ENCODE measurements at places on chromosomes 3 and 15.

GRCh38 chr3:15458212-15458780 lies 30.9 kb downstream of the EAF1 start:
- H3K4me3 ChIP-seq = no peak overlapping the region
- H3K4me1 ChIP-seq = peaks cover 37% of the 10 kb centered on the region
- peaks cover 10% of the 10 kb centered on the region for H3K36me3 ChIP-seq
- H3K27me3 ChIP-seq = no peaks in the 10 kb centered on the region
- no peak overlapping the region for H3K27ac ChIP-seq
- DNase-seq = no peak

DNA sequence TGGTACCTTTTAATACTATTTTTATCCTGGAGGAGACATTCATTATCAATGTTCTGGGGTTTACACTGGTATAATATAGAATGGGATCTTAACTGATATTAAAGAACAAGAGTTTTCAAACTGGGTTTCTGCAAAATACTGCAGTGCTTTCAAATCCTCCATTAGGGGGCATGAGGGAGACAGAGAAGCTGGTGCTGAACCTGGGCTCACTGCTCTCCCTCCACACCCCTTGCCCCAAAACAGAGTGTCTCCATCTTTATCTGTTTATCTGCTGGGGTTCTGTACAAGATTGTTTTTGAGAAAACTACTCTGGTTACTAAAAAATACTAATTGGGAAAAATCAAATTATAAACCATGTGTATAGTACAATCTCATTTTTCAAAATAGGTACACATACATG lies 41.7 kb downstream of the CADPS start:
- H3K4me3 ChIP-seq = no peak overlapping the region
- no peaks in the 10 kb centered on the region for H3K36me3 ChIP-seq
- no peak for DNase-seq

GRCh38 chr15:70910958-70911357 lies 18.3 kb downstream of the LRRC49 start:
- DNase-seq = no peak
- H3K36me3 ChIP-seq = no peaks in the 10 kb centered on the region
- H3K4me3 ChIP-seq = no peak overlapping the region
- H3K4me1 ChIP-seq = no peaks in the 10 kb centered on the region
- no peak overlapping the region for H3K27ac ChIP-seq

GRCh38 chr3:42612217-42612616 lies 11.7 kb downstream of the NKTR start:
- peak overlapping the region; percentile 44 for H3K27ac ChIP-seq
- DNase-seq = no peak
- H3K27me3 ChIP-seq = no peaks in the 10 kb centered on the region
- peak overlapping the region; percentile 22 for H3K4me3 ChIP-seq

- H3K27me3 ChIP-seq = no peaks in the 10 kb centered on the region
- no peaks in the 10 kb centered on the region for H3K36me3 ChIP-seq
- H3K27ac ChIP-seq = no peak overlapping the region
- no peak for DNase-seq
- no peaks in the 10 kb centered on the region for H3K4me1 ChIP-seq
These were observed 545.3 kb downstream of the GBE1 start for GRCh38 chr3:81216192-81216591.

DNA sequence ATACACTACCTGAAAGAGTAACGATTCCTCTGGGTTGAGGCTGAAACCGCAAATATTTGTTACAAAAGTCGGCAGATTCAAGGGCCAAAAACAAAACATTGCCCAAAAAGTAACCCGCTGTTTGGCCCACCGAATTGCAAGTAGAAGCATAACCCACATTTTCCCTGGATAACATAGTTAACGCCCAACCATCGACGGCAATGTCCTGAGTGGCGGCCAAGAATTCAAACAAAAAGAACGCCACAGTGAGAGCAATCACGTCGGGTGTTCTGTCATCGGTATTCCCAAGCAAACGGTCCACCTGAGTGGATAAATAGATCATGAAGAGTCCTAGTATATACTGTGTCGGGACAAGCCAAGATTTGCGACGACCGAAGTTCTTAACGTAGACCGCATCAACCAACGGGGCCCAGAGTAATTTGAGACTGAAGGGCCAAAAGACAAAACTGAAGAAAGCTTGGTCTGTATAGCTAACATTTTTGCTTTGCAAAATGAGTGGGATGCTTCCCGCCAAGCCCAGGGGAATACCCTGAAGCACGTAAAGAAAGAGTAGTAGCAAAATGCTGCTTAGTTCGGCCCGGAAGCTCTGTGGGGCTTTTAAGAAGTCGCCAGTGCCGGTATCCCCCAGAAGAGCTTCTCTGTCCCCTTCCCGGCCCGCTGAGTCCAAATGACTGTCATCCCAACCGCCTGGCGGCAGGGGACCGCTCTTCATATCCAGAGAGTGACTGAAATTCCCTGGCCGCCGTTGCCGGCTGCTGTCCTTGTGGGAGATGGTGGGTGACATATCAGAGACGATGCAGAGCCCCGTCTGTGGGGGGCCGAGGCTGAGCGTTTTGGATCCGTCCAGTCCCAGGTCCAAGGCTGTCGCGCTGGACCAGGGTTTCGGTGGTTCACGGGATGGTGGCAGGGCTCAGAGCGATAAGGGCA lies 750 bp downstream of the SLC33A1 start:
- peak; percentile 4 for DNase-seq
- H3K36me3 ChIP-seq = peaks cover 22% of the 10 kb centered on the region
- peak overlapping the region; percentile 98 for H3K4me3 ChIP-seq
- H3K27me3 ChIP-seq = no peaks in the 10 kb centered on the region
- peak overlapping the region; percentile 98 for H3K27ac ChIP-seq

DNA sequence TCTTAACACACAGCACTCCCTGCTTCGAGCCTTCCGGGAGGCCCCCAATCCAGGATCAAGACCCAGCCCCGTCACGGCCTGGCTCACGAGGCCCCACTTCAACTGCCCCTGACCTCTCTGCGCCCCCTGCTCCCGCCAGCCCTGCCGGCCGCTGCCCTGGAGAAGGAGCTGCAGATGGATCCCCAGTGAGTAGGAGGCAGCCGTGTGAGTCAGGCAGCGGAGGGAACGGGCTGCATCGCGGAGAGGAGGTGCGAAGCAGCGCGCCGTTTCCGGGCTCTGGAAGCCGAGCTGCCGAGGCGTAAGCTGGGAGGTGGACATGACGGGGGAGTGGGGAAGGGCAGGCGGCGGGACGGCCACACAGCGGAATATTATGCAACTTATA lies 133.4 kb downstream of the TPRA1 start:
- peaks cover 100% of the 10 kb centered on the region for H3K27me3 ChIP-seq
- no peak overlapping the region for H3K4me3 ChIP-seq
- H3K4me1 ChIP-seq = peaks cover 10% of the 10 kb centered on the region
- no peak for DNase-seq

DNA sequence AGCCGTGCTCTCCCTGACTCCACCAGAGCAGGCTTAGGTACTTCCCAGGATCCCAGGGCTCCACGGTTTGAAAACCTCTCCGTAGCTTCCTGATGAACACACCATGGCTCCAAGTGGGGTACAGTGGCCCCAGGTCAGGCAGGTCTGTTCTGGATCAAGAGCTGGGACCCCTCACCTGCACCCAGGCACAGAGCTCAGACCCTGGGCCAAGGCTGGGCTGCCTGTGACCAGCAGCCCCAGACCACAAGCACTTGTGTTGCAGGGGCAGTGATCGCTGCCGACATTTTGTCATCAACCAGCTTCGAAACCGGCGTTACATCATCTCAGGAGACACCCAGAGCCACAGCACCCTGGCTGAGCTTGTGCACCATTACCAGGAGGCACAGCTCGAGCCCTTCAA lies 5.3 kb downstream of the SH2D7 start:
- no peak overlapping the region for H3K4me3 ChIP-seq
- no peak for DNase-seq
- no peaks in the 10 kb centered on the region for H3K36me3 ChIP-seq
- H3K27ac ChIP-seq = no peak overlapping the region

- no peaks in the 10 kb centered on the region for H3K4me1 ChIP-seq
- DNase-seq = no peak
- H3K27ac ChIP-seq = no peak overlapping the region
- no peak overlapping the region for H3K4me3 ChIP-seq
These were observed 280.3 kb downstream of the ZPLD1 start for GRCh38 chr3:102715030-102715697.

GRCh38 chr3:10002951-10003350 lies 16.3 kb upstream of the EMC3 start:
- H3K4me3 ChIP-seq = no peak overlapping the region
- no peak for DNase-seq
- no peak overlapping the region for H3K27ac ChIP-seq
- H3K4me1 ChIP-seq = peaks cover 3% of the 10 kb centered on the region
- H3K27me3 ChIP-seq = no peaks in the 10 kb centered on the region

- DNase-seq = no peak
- no peaks in the 10 kb centered on the region for H3K27me3 ChIP-seq
- H3K4me1 ChIP-seq = no peaks in the 10 kb centered on the region
These were observed 1135.1 kb downstream of the TUSC7 start for GRCh38 chr3:117844676-117845075.

GRCh38 chr3:168360993-168361392 lies 265.3 kb upstream of the GOLIM4 start:
- H3K36me3 ChIP-seq = no peaks in the 10 kb centered on the region
- DNase-seq = no peak
- H3K4me3 ChIP-seq = no peak overlapping the region
- no peaks in the 10 kb centered on the region for H3K4me1 ChIP-seq
- H3K27me3 ChIP-seq = no peaks in the 10 kb centered on the region
- no peak overlapping the region for H3K27ac ChIP-seq

DNA sequence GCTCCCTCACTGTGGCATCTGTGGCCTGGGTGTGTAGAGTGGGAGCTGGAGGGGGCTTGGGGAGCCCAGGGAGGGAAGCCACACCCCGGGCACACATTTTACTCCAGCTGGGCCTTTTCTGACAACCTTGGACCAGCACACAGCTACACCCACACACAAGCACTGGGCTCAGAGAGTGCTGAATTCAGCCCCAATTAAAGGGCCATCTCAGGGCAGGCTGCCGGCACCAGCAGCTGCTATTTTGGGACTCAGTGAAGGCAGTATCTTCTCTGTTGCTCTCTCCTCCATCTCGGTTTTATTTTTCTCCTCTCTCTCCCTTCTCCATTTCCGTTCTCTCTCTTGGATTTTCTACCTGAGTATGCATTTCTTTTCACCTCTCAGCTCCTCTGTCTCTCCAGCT lies 19.1 kb upstream of the TBC1D21 start:
- H3K36me3 ChIP-seq = no peaks in the 10 kb centered on the region
- no peak for DNase-seq
- H3K27ac ChIP-seq = no peak overlapping the region
- H3K4me3 ChIP-seq = no peak overlapping the region

GRCh38 chr15:85886309-85886811 lies 91.6 kb upstream of the KLHL25 start:
- H3K27ac ChIP-seq = peak overlapping the region; percentile 54
- no peaks in the 10 kb centered on the region for H3K4me1 ChIP-seq
- no peaks in the 10 kb centered on the region for H3K36me3 ChIP-seq
- DNase-seq = no peak
- H3K4me3 ChIP-seq = no peak overlapping the region
- H3K27me3 ChIP-seq = peaks cover 39% of the 10 kb centered on the region

DNA sequence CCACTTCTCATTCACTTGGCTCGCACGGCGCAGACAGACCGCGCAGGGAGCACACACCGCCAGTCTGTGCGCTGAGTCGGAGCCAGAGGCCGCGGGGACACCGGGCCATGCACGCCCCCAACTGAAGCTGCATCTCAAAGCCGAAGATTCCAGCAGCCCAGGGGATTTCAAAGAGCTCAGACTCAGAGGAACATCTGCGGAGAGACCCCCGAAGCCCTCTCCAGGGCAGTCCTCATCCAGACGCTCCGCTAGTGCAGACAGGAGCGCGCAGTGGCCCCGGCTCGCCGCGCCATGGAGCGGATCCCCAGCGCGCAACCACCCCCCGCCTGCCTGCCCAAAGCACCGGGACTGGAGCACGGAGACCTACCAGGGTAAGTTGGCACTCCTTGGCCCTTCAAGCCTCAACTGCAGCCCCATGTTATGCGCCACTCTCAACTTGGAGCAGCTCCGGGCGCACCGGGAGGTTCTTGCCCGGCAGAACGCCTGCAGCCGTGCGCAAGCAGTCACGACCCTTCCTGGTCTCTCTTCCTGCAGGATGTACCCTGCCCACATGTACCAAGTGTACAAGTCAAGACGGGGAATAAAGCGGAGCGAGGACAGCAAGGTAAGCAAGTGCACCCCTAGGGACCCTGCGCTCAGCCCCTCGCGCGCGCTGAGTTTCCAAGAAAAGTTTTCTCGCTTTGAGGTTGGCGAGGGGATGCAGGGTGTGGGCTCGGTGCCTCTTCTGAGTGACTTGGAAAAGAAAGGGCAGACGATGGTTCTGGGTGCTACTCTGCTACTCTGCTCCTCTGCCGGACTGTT lies at the start of gene BHLHE40:
Gene BHLHE40, plus strand, starts transcription at position 10 of the 801 bp plus-strand sequence. Its CDS starts 282 bp downstream, at position 292.
- H3K4me1 ChIP-seq = peaks cover 58% of the 10 kb centered on the region
- H3K4me3 ChIP-seq = peak within 1 kb of the TSS; percentile 99
- peaks cover 88% of the 10 kb centered on the region for H3K36me3 ChIP-seq
- H3K27me3 ChIP-seq = no peaks in the 10 kb centered on the region
- H3K27ac ChIP-seq = peak within 1 kb of the TSS; percentile 99

GRCh38 chr3:139129892-139130291 lies 85.2 kb upstream of the PRR23C start:
- no peak for DNase-seq
- H3K27ac ChIP-seq = no peak overlapping the region
- H3K4me3 ChIP-seq = no peak overlapping the region
- no peaks in the 10 kb centered on the region for H3K27me3 ChIP-seq
- H3K4me1 ChIP-seq = no peaks in the 10 kb centered on the region

GRCh38 chr3:69767571-69767970 lies 28.3 kb downstream of the MITF start:
- no peak for DNase-seq
- H3K4me3 ChIP-seq = no peak overlapping the region
- H3K27ac ChIP-seq = no peak overlapping the region
- no peaks in the 10 kb centered on the region for H3K4me1 ChIP-seq

- H3K4me3 ChIP-seq = no peak overlapping the region
- peaks cover 21% of the 10 kb centered on the region for H3K36me3 ChIP-seq
- H3K27me3 ChIP-seq = peaks cover 34% of the 10 kb centered on the region
- H3K4me1 ChIP-seq = peaks cover 10% of the 10 kb centered on the region
These were observed 40.5 kb upstream of the CSPG4 start for GRCh38 chr15:75753145-75753544.

GRCh38 chr15:66743703-66744536 lies 41.9 kb downstream of the SMAD6 start:
- no peaks in the 10 kb centered on the region for H3K4me1 ChIP-seq
- no peak for DNase-seq
- H3K27me3 ChIP-seq = peaks cover 34% of the 10 kb centered on the region
- H3K4me3 ChIP-seq = no peak overlapping the region

Measured in effector memory CD8-positive, alpha-beta T cell (primary cell).